ENCODE measurements at places on chromosomes 7 and 10. TPM values are rescaled to one million over a fixed set of nuclear protein-coding genes. Genes with fewer than 3 reads are reported as not detected.

PON3 gene
- 2.7 TPM for total RNA-seq

CH25H gene
- not detected for total RNA-seq

DNA sequence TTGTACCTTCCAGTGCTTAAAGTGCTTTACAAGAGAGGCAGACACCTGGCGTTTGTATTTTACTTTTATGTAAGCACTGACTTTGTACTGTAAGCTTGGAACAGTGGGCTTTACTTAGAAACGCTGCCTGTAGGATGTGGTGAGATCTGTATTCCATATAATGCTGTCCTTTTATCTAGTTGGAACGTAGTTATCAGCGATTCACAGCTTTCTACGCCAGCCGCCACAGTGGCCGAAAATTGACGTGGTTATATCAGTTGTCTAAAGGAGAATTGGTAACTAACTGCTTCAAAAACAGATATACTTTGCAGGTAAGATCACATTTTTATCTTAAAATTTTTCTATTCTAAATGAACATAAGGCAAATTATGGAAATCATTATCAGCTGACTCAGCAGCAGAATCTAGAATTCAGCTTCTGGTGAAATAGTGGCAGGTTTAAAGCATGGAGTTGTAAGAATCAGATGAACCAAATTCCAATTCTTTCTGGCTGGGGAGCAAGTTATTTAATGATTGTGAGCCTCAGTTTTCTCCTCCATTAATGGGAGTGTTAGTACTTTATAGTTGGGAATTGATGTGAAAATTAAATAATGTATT, 91.5 kb downstream of the CUL1 start:
- H3K36me3 ChIP-seq: peaks cover 84% of the 10 kb centered on the region
- no peak overlapping the region for H3K27ac ChIP-seq
- no peak overlapping the region for H3K4me3 ChIP-seq

CYP3A4 gene
- not detected for total RNA-seq

DNA sequence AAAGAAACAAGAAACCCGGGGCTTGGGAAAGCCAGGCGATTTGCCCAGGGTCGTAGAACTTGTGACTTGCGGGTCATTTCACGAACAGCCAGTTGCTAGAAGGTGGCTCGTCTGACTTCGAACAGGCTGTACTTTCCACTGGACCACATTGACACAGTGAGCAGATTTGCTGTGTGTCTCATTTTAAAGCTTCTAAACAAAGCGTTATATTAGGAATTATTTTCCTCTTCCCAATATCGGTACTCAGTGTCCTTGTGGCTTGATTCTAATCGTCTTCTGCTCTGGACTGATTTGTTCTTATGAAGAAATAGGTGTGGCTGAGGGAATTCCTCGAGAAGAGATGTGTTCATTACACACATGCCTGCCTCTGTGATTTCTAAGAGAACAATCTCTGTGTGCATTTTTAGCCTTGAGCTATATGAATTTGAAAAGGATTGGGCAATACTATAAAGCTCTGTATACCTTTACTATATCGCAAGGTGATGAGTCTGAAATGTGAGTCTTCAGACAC, 150.0 kb upstream of the PRR15 start:
- H3K4me1 ChIP-seq: peaks cover 18% of the 10 kb centered on the region
- no peak overlapping the region for H3K4me3 ChIP-seq
- H3K27ac ChIP-seq: no peak overlapping the region
- no peaks in the 10 kb centered on the region for H3K27me3 ChIP-seq
- no peak for DNase-seq
- H3K36me3 ChIP-seq: no peaks in the 10 kb centered on the region

SORBS1 gene
- total RNA-seq: 16.6 TPM

DNA sequence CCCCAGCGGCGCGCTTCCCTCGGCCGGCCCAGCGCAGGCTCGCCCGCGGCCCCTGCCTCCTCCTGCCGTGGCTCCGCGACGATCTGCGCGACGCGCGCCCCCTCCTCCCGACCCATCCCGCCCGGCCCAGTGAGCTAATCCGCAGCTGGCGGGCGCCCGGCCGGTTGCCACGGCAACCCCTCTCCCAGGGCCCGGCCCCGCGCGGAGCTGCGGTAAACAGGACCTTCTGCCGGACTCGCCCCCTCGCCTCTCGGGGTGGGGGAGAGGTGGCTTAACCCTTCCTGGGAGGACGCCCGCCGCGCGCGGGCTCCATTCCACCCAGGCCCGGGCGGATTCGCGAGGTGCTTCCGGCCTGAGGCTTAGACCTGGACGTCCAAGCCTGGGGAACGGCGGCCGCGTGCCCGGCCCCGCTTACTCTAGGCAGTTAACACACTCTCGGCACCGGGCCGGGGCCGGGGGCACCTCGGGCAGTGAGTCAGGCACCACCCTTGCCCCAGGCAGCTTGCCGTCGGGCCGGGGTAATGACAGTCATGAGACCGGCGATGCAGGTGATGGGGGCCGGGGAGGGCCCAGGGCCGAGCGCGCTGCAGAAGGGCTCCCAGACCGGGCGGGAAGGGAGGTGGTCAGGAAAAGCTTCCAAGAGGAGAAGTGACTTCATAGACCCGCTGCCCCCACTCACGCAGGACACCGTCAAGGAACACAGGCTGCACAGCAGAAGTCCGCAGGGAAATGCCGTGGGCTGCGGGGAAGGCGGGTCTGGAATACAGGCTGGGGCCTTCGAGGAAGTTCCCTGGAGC, at the start of gene DENND2A:
Gene DENND2A, minus strand, starts transcription at position 87 of the 797 bp plus-strand sequence. CDS start 38,416 bp downstream, outside the sequence.
- H3K27ac ChIP-seq: peak within 1 kb of the TSS; percentile 10
- no peaks in the 10 kb centered on the region for H3K4me1 ChIP-seq
- H3K36me3 ChIP-seq: no peaks in the 10 kb centered on the region
- H3K27me3 ChIP-seq: no peaks in the 10 kb centered on the region

- no peaks in the 10 kb centered on the region for H3K36me3 ChIP-seq
- H3K4me3 ChIP-seq: no peak overlapping the region
- no peaks in the 10 kb centered on the region for H3K4me1 ChIP-seq
- H3K27me3 ChIP-seq: no peaks in the 10 kb centered on the region
- no peak overlapping the region for H3K27ac ChIP-seq
Observed at GRCh38 chr7:149321978-149322541, 60.1 kb downstream of the ZNF783 start.

GRCh38 chr7:107838816-107839565, 36.0 kb upstream of the SLC26A3 start:
- no peak overlapping the region for H3K27ac ChIP-seq
- no peak for DNase-seq
- no peaks in the 10 kb centered on the region for H3K36me3 ChIP-seq
- no peaks in the 10 kb centered on the region for H3K27me3 ChIP-seq
- H3K4me3 ChIP-seq: no peak overlapping the region
- H3K4me1 ChIP-seq: peaks cover 5% of the 10 kb centered on the region

- no peak overlapping the region for H3K27ac ChIP-seq
- H3K36me3 ChIP-seq: no peaks in the 10 kb centered on the region
- no peaks in the 10 kb centered on the region for H3K4me1 ChIP-seq
- H3K27me3 ChIP-seq: no peaks in the 10 kb centered on the region
- DNase-seq: no peak
Observed at GRCh38 chr10:71779641-71780040, 6.3 kb upstream of the VSIR start.

DEPP1 gene
- 136 TPM for total RNA-seq

- DNase-seq: no peak
- H3K36me3 ChIP-seq: no peaks in the 10 kb centered on the region
- no peak overlapping the region for H3K4me3 ChIP-seq
- no peak overlapping the region for H3K27ac ChIP-seq
- H3K27me3 ChIP-seq: no peaks in the 10 kb centered on the region
Observed at GRCh38 chr7:112097524-112097923, 108.7 kb downstream of the DOCK4 start.

DNA sequence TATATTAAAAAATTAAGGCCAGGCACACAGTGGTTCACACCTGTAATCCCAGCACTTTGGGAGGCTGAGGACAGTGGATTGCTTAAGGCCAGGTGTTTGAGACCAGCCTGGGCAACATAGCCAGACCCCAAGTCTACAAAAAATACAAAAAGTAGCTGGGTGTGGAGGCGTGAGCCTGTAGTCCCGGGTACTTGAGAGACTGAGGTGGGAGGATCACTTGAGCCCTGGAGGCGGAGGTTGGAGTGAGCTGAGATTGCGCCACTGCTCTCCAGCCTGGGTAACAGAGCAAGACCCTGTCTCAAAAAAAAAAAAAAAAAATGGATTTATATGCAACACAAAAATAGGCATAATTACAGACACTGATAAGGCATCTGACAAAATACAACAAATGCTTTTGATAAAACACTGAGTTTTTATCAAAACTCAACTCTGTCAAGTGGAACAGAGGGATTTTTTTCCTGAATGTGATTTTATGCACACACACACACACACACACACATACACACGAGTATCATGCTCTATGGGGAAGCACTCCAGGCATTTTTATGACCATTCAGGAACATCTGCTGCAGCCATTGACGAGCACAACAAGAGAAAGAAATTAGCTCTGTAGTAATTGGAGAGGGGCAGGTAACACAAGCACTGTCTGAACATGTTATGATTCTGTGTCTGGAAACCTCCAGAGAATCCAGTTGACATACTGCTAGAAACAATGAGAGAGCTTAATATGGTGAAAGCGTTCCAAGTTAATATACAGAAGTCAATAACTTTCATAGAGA, 193.1 kb downstream of the WDR37 start:
- H3K27me3 ChIP-seq: no peaks in the 10 kb centered on the region
- no peak for DNase-seq
- no peak overlapping the region for H3K4me3 ChIP-seq
- H3K36me3 ChIP-seq: no peaks in the 10 kb centered on the region
- H3K4me1 ChIP-seq: no peaks in the 10 kb centered on the region

DNA sequence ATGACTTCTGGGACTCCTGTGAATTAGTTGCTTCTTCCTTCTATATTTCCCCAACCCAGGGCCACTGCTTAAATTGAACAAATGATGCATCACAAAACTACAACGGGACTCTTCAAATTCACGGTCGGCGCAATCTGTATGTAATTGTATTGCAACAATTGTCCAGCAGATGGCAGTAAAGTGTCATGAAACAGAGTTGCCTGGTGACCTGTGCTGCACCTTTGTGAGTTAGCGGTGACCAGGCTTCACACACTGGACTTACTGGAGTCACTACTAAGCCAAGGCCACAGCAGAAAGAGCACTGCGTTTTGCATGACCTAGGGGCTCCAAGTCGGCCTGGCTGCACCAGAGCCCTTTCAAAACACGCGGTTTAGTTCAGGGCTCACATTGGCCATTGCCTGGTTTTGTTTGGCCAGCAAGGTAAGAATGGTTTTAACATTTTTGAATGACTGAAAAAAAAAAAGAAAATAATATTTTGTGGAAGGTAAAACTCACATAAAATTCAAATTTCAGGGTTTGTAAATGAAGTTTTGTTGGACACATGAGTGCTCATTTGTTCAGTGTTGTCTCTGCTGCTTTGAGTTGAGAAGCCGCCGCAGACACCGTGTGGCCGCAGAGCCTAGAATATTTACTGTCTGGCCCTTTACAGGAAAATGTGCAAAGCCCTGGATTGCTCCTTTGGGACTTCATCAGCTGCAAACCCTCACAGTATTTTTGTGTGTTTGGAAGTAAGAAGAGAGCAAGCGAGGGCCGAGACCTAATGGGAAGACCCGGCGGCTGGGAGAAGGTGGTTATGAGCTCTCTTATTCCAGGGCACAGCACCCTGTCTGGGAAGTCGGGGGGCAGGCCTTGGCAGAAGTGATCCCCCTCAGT, 23.2 kb upstream of the ZNF32 start:
- H3K4me3 ChIP-seq: no peak overlapping the region
- DNase-seq: peak; percentile 74
- no peak overlapping the region for H3K27ac ChIP-seq
- no peaks in the 10 kb centered on the region for H3K36me3 ChIP-seq
- no peaks in the 10 kb centered on the region for H3K27me3 ChIP-seq

- H3K27me3 ChIP-seq: no peaks in the 10 kb centered on the region
- no peak overlapping the region for H3K27ac ChIP-seq
- no peaks in the 10 kb centered on the region for H3K4me1 ChIP-seq
- no peak overlapping the region for H3K4me3 ChIP-seq
Observed at GRCh38 chr10:100878291-100878910, 34.4 kb upstream of the SLF2 start.

EEPD1 gene
- total RNA-seq: 10.1 TPM

DNA sequence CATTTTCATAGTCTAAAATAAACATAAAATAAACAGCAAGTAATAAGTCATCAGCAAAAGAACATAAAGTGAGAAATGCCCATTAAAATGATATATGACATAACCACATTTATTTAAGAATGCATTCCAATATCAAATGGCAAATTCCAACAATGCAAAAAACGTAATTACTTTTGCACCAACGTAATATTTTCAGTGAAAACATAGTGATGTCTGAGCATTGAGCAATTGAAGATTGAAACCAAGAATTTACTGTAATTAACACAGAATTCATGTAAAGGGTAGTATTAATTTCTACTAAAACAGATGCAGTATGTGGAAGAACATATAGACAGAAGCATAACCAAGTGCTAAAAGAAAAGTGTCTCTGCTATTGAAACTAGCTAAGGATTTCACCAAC, 123.0 kb upstream of the TNS3 start:
- H3K4me1 ChIP-seq: no peaks in the 10 kb centered on the region
- no peaks in the 10 kb centered on the region for H3K27me3 ChIP-seq
- no peak overlapping the region for H3K27ac ChIP-seq

DNA sequence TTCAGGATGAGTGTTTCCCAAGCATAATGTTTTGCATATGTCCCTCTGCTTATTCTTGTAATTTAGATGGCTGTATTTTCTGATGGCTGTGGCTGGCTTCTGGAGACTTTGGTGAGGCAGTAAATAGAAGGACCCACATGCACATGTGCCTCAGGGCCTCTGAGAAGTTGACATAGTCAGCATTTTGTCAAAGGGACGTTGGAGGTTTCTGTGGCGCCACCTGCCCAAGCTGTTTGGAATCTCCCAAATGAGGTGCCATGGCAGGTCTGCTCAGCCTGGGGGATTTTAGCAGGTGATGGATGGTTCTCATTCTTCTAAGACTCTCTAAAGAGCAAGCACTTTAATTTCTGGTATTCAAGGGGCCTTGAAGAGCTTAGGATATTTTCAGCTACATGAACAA, 29.8 kb downstream of the C10orf120 start:
- H3K4me1 ChIP-seq: no peaks in the 10 kb centered on the region
- no peaks in the 10 kb centered on the region for H3K27me3 ChIP-seq
- H3K36me3 ChIP-seq: no peaks in the 10 kb centered on the region

DNA sequence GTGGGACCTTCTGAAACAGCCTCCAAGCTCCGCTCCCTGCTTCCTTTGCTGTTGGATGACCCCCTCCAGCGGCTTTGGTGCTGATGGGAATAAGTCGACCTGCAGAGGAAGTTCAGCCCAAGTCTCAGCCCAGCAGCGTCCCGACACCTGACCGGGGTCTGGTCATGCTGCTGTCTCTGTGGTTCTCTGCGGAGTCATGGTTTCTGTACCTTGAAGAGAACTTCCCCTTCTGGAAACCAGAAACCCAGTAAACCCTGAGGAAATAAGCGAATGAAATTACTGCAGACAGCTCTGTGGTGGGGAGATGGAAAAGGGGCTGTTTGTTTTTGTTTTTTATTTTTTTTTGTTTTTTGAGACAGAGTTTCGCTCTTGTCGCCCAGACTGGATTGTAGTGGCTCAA, 18.3 kb upstream of the ZNF12 start:
- no peaks in the 10 kb centered on the region for H3K27me3 ChIP-seq
- DNase-seq: no peak
- no peak overlapping the region for H3K27ac ChIP-seq
- H3K4me1 ChIP-seq: no peaks in the 10 kb centered on the region
- no peak overlapping the region for H3K4me3 ChIP-seq

GHRHR gene
- total RNA-seq: not detected

GRCh38 chr7:16264036-16264819, 157.1 kb downstream of the CRPPA start:
- DNase-seq: no peak
- H3K27ac ChIP-seq: no peak overlapping the region
- no peaks in the 10 kb centered on the region for H3K4me1 ChIP-seq
- no peaks in the 10 kb centered on the region for H3K36me3 ChIP-seq

GRCh38 chr7:155762036-155762435, 50.2 kb downstream of the SHH start:
- no peaks in the 10 kb centered on the region for H3K27me3 ChIP-seq
- H3K4me1 ChIP-seq: peaks cover 3% of the 10 kb centered on the region
- no peak for DNase-seq
- H3K36me3 ChIP-seq: peaks cover 37% of the 10 kb centered on the region
- no peak overlapping the region for H3K4me3 ChIP-seq
- H3K27ac ChIP-seq: no peak overlapping the region

All from pancreas (tissue), 10 donors.